ENCODE measurements at places on chromosomes 16 and 17.

DNA sequence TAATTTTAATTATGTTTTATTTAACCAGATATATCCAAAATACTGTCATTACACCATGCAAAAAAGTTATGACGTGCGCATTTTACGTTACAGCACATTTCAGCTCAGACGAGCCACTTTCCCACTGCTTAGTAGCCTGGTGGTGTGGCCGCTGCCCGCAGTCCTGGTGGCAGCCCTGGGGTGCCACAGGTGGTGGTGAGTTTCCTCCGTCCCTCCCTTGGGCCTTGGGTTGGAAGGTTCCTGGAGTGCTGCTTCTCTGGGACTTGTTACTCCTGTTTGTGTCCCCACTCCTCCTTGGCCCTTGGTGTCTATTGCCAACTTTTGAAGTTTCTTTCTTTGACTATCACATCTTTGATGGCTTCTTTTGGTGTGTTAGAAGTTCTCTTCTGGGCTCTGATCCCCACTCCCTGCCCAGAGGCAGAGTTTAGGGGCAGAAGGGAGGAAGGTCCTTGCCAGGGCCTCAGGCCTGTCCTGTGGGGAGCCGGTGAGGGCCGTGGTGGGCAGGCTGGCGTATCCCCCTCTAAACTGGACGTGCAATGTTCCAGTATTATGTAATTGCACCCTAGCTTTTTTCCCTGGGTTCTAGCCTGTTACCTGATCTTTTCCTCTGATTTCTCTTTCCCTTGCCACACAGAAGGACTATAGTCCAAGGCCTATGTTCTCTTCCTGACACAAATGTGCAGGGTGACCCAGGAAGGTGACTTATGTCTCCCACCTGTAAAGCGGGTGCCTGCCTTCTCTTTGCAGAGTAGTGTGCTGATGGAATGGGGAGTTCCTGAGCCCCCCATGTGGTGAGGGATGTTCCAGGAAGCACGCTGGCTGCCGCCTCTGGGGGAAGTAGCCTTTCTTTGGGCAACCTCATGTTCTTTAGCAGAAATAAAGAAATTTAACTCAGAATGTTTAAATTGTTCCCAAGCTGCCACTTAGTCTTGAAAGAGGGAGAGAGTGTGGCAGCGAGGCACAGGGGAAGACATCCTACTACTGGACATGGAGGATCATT, 8.4 kb downstream of the MPRIP start:
- DNase-seq: peak; percentile 41

DNA sequence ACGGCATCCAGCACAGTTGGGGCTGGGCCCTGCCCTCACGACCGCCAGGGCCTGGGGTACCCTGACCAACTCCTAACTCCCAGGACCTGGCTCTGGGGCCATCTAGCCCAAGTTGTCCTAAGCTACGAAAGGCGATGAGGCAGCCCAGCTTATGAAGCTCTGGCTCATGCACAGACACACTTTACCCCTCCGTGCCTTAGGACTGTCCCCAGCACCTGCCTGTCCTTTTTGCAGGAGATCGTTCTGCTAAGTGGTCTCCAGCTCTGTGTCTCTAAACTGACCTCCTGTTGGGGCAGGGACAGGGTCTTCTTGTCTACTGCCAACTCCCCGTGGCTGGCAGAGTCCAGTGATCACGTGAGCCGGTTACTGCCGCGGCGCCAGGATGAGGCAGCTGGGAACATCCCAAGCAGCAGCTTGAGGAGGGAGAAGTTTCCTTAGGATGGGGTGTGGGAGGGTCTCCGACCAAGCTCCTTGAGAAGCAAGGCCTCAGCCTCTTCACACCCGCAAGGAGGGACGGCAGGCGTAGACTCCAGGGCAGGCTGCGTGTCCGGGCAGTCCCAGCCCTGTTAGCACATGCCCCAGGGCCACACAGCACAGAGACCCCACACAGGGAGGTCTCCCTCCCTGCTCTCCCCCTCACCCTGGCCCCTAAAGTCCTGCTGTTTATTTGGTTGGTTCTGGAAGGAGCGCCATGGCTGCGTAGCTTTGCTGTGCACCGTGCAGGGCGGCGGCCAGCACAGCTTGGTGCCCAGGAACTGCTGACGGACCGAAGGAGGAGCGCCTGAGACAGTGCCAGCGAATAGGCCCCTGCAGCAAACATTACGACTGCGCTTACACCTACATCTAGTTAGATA, 16.4 kb upstream of the METRNL start:
- peak; percentile 60 for DNase-seq

DNA sequence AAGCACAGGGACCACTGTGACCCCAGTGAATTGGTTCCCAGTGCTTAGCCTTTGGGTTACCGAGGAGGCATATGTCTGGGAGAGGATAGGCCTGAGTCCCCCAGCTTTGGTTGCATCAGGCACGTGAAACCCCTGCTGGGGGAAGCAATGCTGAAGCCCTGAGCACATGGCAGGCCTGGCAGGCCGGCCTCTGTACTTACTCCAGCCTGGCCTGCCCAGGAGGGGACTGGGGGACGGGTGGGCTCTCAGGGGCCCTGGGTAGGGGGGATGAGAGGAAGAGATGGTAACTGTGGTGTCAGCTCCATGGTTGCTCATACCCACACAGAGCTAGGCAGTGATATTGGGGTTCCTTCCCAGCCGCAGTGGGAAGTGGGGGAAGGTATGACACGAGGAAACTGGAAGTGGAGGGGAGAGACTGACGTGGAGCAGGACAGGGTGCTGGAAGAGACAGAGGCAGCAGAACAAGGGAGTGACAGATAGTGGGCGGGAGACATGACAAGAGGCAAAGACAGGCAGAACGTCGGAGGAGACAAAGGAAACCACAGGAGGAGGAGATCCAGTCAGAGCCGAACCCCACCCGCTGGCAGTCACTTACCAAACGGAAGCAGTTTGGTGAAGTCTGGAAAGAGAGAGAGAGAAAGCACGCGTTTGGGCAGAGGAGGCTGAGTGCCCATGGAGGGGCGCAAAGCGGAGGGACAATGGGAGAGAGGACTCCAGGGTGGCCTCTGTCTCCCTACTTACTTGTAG, 9.1 kb downstream of the TMEM208 start:
- DNase-seq: no peak

DNA sequence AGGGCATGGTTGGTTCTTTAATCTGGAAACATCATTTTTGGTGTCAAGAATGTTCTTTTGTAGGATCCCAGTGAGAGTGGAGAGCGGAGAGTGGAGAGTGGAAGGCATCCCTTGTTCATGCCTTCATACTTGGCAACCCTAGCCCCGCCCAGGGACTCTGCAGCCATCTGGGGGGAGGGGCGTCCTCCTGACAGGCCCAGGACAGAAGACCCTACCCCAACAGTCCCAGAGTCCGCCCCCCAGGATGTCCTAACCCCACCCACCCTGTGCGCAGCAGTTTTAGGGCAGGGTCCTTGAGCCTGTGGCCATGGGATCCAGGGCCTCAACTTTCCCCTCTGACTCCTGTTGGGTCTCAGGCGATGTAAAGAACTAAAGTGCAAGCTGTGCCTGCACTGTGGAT, 4.5 kb downstream of the SLC26A11 start:
- no peak for DNase-seq

- no peak for DNase-seq
Measured at GRCh38 chr16:19382084-19382801, 35.4 kb upstream of the TMC5 start.

GRCh38 chr16:1069154-1069553, 3.4 kb upstream of the SSTR5 start:
- no peak for DNase-seq

GRCh38 chr16:88651989-88652761, 1.3 kb upstream of the CYBA start:
- no peak for DNase-seq

DNA sequence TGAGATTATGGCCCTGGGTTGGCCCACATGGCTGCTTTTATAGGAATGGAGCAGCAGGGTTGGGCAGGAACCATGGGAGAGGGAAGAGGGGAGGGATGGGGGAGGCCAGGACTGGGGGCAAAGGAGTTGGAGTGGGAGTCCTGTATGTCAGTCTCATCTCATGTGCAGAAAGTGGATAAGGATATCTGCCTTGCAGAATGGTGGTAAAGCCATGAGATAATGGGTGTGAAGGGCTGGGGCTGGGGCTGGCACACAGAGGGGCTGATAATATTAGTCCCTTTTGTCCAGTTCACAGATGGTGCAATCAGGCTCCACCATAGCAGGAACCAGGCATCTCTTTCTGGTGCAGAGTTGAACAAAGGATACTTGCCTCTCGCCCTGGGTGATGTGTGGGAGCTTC, 101.3 kb downstream of the MRM1 start:
- DNase-seq: no peak

GRCh38 chr16:56294579-56294978, 103.3 kb downstream of the GNAO1 start:
- DNase-seq: no peak

GRCh38 chr16:17369421-17370222, 101.1 kb downstream of the XYLT1 start:
- DNase-seq: no peak

GRCh38 chr17:73227944-73228343, 33.7 kb downstream of the CPSF4L start:
- DNase-seq: no peak

GRCh38 chr17:72465191-72466024, 344.6 kb downstream of the SOX9 start:
- no peak for DNase-seq

DNA sequence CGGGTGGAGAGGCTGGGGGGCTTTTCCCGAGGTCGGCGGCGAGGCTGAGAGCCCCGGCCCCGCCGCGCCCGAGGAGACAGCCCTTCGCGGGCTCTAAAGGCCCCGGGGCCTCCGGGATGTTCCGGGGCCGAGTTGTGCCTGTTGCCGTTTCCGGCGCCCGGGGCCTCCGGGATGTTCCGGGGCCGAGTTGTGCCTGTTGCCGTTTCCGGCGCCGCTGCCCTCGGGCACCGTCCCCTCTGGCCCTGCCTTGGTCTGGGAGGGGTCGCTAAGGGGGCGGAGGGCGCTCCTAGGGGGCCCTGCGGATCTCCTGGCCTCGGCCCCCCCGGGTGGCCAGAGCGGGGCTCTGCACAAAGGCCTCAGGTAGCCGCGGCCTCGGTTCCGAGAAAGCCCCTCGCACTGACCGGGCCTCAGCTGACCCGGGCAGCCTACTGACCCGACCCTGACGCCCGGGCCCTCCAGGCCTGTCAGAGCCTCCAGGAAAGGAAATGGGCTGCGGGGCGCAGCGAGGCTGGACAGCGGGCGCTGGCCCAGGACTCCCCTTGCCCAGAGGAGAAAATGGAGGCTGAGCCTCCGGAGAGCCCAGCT, 24.2 kb downstream of the ACTG1 start:
- DNase-seq: no peak

GRCh38 chr17:14903854-14904253, 361.3 kb downstream of the PMP22 start:
- no peak for DNase-seq

- no peak for DNase-seq
Measured at GRCh38 chr17:38743556-38744171, 4.5 kb downstream of the PCGF2 start.

- no peak for DNase-seq
Measured at GRCh38 chr16:9259914-9260608, 168.6 kb downstream of the HAPSTR1 start.

- DNase-seq: no peak
Measured at GRCh38 chr17:73727941-73728340, 83.7 kb upstream of the SDK2 start.

GRCh38 chr17:4796552-4796920, 572 bp downstream of the PSMB6 start:
- DNase-seq: no peak

DNA sequence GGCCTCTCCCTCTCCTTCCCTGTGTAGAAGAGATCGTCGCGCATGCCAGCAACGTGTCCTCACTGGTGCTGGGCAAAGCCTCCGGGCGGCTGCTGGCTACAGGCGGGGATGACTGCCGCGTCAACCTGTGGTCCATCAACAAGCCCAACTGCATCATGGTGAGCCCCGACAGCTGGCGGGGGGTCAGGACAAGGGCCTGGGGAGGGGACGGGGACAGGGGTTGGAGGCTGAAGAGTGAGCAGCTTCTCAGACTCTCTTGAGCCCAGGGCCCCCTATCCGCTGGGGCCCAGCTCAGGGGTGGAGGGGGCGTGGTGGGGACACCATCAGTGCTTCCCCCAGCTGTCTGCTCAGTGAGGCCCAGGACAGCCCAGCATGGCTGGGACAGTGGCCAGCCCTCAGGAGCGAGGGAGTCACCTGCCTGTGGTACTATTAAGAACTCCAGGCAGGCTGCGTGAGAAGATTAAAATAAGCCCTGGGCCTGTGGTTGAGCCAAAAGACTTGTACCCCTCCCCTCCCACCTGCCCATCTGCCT, 6.2 kb downstream of the KATNB1 start:
- DNase-seq: no peak

DNA sequence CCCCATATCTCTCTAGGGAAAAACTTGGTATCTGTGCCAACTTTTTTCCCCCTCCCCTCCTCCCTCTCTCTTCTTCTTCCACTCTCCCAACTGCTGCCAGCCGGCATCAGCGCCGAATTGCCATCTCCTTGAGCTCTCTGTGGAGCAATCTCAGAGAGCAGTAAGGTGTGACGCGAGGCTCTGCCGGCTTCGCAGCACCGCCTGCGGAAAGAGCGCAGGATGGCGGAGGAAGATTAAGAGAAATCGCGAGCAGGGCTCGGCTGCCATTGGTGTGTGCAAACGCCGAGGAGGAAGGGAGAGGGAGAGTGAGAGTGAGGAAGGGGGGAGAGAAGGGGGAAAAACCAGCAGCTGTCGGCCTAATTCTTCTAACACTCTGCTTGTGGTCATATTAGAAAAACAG, 44.2 kb downstream of the NEUROD2 start:
- DNase-seq: no peak

DNA sequence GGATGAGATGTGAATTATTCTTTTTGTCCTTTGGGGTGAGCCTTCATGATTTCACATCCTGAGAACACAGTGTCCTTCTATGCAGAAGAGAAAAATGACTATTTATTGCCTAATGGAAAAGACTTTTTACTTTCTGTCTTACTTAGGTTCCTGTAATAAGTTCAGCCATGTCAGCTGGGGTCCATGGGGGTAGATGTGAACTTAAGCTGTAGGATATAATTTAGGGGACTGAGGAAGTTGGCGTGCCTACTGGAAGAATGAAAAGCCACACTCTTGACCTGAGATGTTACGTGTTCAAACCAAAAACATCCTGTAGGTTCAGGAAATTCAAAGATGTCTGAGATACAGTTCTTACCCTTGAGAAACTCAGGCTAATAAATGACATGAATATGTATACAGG, 660.5 kb downstream of the TOX3 start:
- DNase-seq: no peak

DNA sequence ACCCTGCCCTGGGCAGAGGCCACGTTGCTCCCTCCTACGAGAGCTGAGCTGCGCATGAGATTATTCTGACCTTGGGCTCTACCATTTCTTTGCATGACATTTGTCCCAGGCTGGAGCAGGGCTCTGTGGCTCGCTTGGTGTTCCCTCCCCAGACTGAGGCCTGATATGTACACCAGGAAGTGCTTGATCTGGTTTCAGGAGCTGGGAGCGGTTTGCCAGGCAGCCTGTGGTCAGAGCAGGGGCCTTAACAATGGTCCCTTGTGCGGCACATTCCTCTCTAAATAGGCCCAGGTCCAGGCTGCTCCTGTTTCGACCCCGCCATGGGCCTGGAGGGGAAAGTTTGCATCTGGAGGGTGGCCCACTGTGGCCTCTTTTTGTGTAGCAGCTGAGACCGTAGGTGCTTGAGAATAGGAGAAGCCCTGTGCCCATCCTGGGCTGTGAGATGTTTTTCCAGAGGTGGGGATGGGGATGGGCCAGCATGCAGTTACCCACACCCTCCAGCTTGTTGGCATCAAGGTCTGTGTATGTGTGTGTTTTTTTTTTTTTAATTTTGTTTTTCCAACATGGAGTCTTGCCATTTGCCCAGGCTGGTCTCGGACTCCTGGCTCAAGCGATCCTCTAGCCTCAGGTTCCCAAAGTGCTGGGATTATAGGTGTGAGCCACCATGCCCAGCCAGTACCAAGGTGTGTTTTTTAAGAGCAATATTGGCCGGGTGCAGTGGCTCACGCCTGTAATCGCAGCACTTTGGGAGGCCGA, 253.9 kb downstream of the SEC14L1 start:
- no peak for DNase-seq

- DNase-seq: no peak
Measured at GRCh38 chr16:64751906-64752305, 370.0 kb downstream of the CDH11 start.
